ENCODE measurements at places on chromosomes 12 and 14.

GRCh38 chr12:53190108-53190729, 9.5 kb upstream of the CSAD start:
- peak; percentile 62 for DNase-seq

GRCh38 chr12:80044694-80045046, 54.7 kb upstream of the OTOGL start:
- DNase-seq, result peak; percentile 91

DNA sequence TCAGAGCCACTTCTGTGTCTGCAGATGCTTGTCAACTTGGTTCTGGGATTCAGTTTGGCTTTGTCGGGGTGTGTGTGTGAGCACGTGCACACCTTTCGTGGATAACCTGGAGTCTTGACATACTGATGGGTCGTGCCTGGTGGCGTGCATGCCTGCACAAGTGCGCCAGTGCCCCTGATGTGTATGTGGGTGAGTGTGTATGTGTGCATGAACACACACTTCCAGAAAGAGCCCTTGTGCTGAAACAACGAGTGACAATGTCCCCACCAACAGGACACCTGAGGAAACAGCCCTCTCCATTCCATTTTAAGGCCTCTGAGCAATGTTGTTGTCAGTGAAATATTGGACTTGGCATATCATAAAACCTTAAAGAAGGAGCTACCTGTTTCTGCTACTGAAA, 53.9 kb downstream of the SMUG1 start:
- no peak for DNase-seq

DNA sequence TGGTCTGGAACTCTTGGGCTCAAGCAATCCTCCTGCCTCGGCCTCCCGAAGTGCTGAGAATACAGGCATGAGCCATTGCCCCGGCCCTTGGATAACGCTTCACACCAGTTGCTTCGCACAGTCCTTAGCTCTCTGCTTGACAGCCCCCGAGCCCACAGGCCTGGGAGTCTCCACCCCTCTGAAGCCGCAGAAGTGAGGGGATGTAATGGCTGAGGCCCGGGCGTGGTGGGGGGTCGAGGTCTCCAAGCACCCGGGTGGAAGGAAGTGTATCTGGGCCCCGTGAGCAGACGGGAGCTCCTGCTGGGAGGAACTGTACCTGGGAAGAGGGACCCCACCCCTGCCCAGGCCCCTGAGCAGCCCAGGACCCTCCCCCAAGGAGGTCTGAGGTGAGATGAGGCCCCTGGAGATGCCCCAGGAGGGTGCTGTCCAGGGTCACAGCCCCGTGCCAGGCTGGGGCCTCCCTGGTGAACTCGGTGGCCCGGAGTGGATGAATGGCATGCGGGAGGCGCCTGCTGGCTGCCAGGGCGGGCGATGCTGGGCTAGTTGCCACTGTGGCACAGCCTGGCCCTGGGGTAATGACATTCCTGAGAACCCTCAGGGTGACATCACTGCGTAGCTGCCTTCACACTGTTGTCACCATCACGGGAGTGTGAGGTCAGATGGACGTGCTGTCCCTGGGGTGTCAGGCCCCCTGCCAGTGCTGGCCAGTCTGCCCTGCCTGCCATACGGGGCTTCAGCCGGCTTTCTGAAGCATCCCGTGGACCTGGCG, 48.9 kb downstream of the KIF26A start:
- DNase-seq, result no peak

- peak; percentile 69 for DNase-seq
These were observed 991 bp downstream of the FBXL14 start for GRCh38 chr12:1593174-1594005.

- DNase-seq, result peak; percentile 88
These were observed 54.5 kb upstream of the MAX start for GRCh38 chr14:65156568-65157366.

DNA sequence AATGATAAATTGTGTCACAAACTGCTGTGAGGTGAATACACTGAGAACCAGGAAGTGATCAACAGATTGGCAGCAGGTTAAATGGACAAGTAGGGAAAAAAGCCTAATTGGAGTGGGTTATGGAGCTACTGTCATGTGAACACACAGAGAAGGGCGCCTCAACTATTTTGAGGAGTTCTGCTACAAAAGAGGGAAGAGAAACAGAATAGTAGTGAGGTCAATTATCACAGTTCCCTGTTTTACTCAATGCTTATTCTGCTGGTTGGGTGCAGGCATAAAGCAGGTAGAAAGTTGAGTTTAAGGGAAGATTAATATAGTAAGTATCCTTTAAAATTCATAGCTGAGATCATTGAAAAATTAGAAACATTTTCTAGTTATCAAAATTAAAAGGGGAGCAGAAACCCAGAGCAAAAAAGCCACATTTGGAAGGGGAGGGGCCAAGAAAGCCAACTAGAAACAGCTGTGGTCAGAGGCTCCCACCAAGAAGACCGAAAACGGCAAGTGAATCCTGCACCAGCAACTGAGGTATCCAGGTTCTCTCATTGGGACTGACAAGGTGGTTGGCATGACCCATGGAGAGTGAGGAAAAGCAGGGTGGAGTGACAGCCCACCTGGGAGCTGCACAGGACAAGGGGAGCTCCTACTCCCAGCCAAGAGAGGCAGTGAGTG, 105.7 kb downstream of the ZC3H14 start:
- no peak for DNase-seq

GRCh38 chr12:25005376-25005775, 56.5 kb upstream of the BCAT1 start:
- no peak for DNase-seq

- no peak for DNase-seq
These were observed 21.1 kb downstream of the ENTPD5 start for GRCh38 chr14:73997944-73998447.

GRCh38 chr12:126424696-126425095, 1359.5 kb downstream of the AACS start:
- no peak for DNase-seq

GRCh38 chr12:10031771-10032175, 1.3 kb downstream of the CLEC9A start:
- peak; percentile 94 for DNase-seq

- no peak for DNase-seq
These were observed 1.0 kb upstream of the RIC8B start for GRCh38 chr12:106773286-106774004.

DNA sequence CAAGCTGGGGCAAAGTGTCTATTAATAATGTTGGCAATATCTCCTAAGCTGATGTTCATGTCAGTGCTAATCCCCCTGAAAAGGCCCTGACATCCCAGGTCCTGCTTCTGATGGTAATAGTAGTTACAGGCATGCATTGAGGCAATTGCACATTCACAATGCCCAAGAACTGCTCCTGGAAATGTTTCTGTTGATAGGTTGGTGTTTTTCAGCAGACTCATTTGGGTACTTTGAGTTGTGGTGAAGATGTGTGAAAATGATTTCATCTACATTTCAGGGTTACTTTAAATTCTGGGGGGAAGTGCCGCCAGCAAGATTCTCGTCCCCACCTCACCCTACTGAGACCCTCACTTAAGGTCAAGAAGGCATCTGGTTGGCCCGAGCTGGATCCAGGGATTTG, 92.9 kb downstream of the BBS10 start:
- no peak for DNase-seq

GRCh38 chr12:27576667-27577347, 52.8 kb downstream of the PPFIBP1 start:
- DNase-seq, result no peak

GRCh38 chr12:49987625-49988303, 15.0 kb downstream of the AQP6 start:
- DNase-seq, result no peak

DNA sequence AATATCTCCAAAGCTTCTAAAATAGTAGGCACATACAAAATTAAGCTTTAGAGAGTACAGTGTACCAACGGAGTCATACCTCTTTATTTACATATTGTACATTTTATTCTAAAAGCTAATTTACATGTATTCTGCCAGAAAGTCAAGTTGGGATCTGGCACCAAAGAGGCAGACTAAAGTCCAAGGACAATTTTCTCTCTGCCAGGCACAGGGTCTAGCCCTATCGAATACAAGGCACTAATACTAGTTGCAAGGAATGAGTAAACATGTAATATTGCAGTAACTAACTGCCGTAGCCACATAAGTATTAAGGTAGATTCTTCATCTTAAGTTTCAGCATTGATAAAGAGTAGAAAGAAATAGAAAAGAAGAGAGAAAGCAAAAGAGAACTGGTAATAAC, 93.9 kb downstream of the RPS6KA5 start:
- no peak for DNase-seq

GRCh38 chr12:79662046-79662811, 28.5 kb downstream of the PAWR start:
- DNase-seq, result peak; percentile 57

- DNase-seq, result peak; percentile 10
These were observed 218.6 kb upstream of the SYT1 start for GRCh38 chr12:78645956-78646355.

Data from EL (cell line).